ENCODE measurements at places on chromosomes 2 and 18.

DNA sequence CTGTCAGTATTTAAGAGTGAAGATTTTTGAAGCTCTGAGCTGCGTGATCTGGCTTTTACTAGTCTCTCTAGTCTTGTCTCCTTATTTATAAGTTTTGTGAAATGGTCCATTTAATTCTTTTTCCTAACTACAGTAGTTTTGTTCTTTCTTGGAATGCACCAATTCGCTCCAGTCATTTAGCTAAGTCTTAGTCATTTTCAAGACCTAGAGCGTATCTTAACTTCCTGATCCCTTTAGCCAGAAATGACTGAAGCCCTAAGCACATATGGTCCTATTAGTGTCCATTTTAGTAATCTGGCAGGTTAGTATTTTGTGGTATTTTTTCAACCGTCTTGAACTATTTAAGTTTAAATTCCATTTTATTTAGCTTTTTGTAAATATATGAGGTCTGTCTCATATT lies 3.6 kb downstream of the BIRC6 start:
- no peak for DNase-seq

GRCh38 chr2:38244301-38244700 lies 132.8 kb downstream of the ATL2 start:
- DNase-seq = no peak

GRCh38 chr2:230924470-230925341 lies at the start of gene GPR55:
Gene GPR55, minus strand, starts transcription at chr2:230925242. Its CDS starts 14,280 bp downstream, at chr2:230910962.
- DNase-seq = peak; percentile 63

- DNase-seq = no peak
Observed at GRCh38 chr2:96259497-96259921, 6.3 kb downstream of the TMEM127 start.

- DNase-seq = no peak
Observed at GRCh38 chr18:52496426-52496825, 156.4 kb downstream of the DCC start.

GRCh38 chr18:9860682-9861081 lies 25.1 kb upstream of the TXNDC2 start:
- DNase-seq = no peak

- DNase-seq = no peak
Observed at GRCh38 chr2:130389358-130389757, 33.5 kb downstream of the PTPN18 start.

- DNase-seq = no peak
Observed at GRCh38 chr2:142010477-142011270, 120.1 kb downstream of the LRP1B start.

DNA sequence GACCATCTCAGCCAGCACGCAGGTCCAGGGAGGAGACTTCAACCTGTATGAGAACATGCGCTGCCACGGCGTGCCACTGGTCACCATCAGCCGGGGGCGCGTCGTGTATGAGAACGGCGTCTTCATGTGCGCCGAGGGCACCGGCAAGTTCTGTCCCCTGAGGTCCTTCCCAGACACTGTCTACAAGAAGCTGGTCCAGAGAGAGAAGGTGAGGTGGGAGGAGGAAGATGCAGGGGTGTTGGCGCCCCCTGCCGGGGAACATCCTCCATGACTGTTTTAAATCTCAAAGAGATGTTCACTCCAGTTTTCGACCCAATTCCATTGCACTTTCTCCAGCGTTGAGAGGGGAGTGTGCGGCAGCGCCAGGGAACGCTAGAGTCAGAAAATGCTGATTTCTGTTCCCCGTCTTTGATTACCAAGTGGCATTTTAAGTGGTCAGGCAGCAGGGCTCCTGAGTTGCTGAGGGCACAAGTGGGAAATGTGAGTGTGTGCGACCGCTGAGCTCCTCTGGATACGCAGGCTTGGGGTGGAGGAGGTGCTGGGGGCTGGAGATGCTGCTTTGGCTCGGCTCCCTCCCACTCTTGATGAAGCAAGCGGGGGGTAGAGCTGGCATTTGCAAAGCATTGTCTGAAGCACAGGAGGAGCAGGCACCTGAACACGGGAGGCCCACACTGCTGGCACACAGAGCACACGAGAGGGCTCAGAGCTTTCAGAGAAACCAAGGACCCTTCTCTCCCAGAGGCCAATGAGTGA lies 27.7 kb upstream of the MAPRE3 start:
- no peak for DNase-seq

DNA sequence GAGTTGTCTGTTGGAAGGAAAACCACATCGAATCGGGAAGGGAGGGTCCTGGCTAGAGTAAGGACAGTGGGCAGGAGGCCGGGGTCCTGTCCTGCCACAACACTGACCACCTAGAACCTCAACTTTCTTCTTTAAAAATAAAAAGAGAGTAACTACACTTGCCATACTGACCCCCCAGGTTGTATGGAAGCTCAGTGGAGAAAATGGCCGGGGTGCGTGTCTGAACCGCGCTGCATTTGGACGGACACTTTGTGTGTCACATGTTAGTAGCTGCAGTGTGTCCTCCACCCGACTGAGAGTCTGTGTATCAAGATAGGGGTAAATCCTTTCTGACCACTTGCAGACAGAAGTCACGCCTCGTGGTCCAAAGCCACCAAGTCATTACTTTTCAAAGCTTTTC lies 87.0 kb downstream of the GBX2 start:
- DNase-seq = no peak

DNA sequence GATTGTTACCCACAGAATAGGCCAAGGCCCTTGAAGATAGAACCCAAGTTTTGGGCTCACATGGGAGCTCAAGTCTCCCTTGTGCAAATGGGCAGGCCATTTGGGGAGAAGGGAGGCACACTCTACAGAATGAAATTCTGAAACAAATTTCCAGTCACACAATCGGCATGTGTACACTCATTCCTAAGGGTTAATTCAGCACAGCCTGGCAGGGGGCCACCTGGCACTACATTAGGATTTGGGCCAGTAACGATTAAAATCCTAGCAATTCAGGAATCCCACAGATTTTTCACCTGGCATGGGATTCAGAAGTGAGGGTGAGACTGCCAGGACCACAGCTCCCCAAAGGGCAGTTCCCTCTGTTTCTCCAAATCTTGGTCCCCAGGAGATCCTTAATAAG lies 46.4 kb downstream of the BMP10 start:
- no peak for DNase-seq

- DNase-seq = no peak
Observed at GRCh38 chr18:58900015-58900649, 35.5 kb downstream of the ZNF532 start.

- DNase-seq = no peak
Observed at GRCh38 chr2:84703831-84704230, 177.1 kb downstream of the TRABD2A start.

Data from suprapubic skin (tissue), 4 donors.